Fibroblast of lung (primary cell): ENCODE measurements at places on chromosomes 12 and 14. TPM values are rescaled to one million over a fixed set of nuclear protein-coding genes. Genes with fewer than 3 reads are reported as not detected.
A peak's percentile ranks its signal among the peaks of the same experiment; 100 is the strongest.

DNA sequence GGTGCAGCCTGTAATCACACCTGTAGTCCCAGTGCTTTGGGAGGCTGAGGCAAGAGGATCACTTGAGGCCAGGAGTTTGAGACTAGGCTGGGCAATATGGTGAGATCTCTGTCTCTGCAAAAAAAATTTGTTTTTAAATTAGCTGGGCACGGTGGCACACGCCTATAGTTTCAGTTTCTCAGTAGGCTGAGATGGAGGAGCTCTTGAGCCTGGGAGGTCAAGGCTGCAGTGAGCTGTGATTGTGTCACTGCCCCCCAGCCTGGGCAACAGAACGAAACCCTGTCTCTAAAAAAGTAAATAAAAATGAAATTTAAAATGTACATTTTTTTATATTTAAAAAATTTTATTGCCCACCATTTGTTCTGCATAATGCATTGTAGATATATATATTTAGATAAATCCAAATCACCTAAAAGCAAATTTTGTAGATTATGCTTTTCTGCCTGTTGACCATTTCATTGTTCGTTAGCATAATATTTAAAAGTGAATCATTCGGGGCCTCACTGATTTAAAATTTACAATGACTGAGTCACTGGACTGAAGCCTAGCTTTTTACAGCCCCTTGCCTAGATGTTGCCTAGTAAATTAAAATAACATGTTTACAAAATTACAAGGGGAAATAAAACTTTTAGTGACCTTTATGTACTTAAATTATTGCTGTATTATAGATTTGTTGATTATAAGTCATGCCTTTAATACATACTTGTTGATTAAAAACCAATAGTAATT is 87.9 kb downstream of the USP15 start:
- DNase-seq = peak; percentile 55

DNA sequence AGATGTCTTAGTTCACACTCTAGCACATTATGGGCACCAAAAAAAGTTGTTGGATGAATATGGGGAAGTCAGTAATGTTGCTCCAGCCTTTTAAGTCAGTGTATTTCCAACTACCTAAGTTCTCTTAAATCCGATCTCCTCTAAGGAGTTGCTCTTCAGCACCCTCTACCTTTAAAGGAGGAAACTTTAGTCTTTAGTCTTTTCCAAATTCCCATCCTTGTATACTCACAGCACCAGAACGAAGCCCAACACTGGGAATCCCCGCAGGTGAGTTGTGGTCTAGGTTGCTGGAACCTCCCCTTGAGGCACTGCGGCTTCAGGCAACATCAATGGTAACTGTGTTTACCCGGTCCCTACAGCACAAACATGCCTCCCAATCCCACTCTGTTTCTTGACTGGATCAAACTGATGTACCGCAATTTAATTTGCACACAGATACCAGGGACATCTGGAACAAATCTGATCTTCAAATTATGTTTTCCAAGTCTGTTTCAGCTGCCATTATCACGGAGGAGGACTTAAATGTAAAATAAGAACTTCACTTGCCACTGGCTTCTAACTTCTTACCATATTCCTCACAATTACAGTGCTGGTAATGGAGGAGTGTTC is 179.0 kb downstream of the FOXN3 start:
- DNase-seq = no peak

GRCh38 chr14:80942191-80942600 is 658 bp upstream of the CEP128 start:
- no peak for DNase-seq

DNA sequence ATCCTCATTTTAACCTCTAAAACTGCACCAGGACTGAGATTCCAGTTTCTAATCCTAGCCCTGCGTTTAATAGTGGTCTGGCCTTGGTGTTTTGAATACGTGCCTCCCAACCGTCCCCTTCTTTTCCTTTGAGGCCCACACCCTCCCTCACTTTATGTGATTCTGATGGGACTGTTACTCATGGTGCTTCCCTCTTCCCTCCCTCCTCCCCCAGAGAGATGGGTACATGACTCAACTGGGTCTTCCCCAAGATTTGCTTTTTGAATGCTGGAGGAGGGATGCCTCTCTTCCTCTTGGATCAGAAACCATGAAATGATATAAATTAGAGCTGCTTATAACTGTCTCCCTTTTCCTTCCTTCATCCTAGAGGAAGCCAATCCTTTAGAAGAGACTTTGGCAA is 8.2 kb upstream of the PPP2R5E start:
- DNase-seq = no peak

GRCh38 chr14:51356381-51356780 is 116.3 kb downstream of the TMX1 start:
- no peak for DNase-seq

DNA sequence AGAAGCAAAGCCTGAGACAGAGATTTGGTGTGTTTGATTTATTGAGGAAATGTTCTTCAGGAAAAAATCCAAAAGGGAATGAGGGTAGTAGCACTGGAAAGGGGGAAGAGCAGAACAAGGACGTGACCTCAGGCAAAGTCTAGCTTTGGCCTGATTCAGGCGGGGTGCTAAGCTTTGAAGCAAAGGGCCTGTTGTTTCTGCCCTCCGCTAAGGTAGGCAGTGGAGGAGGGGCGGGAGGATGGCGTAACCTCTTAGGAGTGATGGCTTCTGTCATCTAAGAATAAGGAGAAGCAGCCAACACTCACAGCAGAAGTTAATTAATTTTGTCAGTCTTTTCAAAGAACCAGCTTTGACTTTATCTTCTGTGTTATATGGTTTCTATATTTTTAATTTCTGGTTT is 20.4 kb downstream of the ABHD12B start:
- DNase-seq = no peak

DNA sequence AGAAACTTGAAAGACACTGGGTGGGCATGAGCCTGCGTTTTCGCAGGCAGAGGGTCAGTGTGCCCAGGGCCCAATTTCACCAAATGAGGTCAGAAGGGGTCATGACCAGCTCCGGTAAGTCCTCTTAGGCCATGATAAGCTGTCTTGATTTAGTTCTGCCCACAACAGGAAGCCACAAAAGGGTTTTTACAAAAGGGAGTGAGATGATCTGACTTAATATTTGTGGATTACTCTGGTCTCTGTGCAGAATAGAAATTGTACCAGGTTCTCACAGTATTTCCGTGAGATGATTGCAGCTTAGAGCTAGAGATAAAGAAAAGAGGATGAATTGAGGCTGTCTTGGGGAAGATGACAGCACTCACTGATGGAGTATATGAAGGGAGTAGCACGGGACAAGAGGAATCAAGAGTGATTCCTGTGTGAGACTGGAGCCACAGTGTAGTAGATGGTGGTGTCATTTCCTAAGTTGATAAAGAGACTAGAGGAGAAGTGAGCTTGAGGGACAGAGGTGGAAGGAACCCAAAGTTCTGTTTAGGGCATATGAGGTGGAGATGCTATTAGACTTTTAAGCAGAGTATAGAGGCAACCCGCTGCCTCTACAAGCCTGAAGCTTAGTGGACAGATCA is 288.3 kb upstream of the AMIGO2 start:
- DNase-seq = no peak

DNA sequence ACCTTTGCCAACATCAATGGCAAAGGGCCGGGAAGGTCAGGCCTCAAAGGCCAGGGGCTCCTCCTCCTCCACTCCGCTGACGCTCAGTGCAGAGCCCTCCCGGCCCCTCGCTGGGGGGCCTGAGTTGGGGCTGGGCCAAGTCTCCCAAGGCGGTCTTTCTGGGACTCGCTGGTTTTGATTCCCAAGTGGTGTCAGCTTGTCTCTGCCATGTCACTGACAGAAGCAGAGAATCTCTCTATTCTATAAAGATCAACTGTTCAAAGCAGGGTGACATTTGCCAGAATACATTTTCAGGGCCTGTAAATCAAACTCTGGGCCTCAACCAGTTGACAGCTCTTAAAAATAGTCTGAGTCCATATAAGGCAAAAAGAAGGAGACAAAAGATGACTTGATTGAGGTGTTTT is 75.9 kb downstream of the CCDC88C start:
- no peak for DNase-seq

- DNase-seq = no peak
These were observed 1.5 kb downstream of the SLIRP start for GRCh38 chr14:77709412-77709811.

- DNase-seq = peak; percentile 70
These were observed 508.1 kb downstream of the PCNX1 start for GRCh38 chr14:71415404-71415690.

DNA sequence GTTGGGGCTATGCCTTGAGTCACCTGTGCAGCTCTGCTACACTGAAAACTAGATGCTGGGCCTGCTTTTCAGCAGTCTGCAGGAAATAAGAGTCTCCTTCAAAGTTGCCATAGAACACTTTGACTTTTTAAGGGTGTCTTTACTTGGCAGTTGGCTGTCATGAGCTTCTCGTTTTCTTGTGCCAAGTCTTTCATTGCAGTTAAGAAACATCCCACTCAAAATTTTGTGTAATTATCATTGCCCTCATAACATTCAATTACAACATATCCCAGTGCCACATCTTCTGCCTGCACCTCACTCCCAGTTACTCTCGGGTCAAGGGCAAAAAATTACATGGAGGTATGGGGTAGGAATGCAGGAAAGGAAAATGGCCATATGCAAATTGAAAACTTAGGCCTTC is 29.1 kb downstream of the GPR65 start:
- no peak for DNase-seq

DNA sequence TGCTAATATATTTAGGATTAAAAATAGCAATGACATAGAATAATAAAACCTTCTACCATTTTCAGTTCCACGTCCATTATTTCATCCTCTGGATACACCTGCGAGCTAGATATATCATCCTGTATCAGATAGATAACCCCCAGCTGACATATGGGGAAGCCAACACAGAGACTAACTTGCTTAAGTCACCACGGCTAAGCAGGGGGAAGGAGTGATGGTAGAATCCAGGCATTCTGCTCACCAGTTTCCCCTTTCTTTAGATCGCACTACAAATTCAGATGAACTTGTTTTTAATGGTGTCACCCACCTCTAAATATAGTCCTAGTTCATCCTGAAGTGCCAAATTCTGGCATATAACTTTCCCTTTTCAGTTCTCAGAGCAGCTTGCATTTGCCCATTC is 110.1 kb downstream of the TXNDC16 start:
- DNase-seq = no peak

DNA sequence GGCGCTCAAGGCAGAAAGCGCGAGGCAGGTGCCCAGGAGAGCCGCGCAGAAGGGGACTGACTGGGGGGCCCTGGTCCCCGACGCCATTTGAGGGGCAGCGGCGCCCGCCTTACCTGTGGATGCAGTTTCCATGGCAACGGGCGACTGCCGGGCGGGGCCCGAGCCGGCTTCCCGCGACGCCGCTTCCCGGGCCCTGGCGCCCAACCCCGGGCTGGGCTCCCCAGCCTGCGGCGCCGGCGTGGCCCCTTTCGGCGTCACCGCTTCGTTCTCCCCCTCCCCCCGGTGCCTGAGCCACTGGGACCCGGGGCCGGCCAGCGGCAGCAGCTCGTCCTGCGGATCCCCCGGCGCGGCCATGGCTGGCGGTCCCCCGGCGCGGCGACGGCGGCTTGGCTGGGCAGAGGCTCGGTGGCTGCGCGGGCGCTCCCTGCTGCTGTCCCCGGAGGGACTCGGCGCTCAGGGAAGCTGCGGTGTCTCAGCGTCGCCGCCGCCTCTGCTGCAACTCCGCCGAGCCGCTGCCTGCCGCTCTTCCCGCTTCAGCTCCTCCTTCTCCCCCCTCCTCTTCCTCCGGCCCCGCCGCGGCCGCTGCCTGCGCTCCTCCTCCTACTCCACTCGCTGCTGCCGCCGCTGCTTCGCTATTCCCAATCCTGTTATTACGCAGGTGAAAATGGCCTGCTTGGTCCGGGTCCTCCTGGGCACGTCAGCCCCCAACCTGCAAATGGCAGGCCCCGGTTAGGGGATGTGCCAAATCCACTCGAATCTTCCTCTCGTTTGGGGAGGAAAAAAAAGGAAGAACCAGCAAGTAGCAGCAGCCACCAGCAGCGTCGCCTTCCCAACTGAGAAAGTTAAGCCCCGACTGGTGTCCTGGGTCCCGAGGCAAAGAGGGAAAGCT is at the start of gene RTN1:
RTN1 (minus strand) TSS at position 500 of the 889 bp plus-strand sequence; CDS start at position 354, 146 bp downstream.
- DNase-seq = peak; percentile 55

DNA sequence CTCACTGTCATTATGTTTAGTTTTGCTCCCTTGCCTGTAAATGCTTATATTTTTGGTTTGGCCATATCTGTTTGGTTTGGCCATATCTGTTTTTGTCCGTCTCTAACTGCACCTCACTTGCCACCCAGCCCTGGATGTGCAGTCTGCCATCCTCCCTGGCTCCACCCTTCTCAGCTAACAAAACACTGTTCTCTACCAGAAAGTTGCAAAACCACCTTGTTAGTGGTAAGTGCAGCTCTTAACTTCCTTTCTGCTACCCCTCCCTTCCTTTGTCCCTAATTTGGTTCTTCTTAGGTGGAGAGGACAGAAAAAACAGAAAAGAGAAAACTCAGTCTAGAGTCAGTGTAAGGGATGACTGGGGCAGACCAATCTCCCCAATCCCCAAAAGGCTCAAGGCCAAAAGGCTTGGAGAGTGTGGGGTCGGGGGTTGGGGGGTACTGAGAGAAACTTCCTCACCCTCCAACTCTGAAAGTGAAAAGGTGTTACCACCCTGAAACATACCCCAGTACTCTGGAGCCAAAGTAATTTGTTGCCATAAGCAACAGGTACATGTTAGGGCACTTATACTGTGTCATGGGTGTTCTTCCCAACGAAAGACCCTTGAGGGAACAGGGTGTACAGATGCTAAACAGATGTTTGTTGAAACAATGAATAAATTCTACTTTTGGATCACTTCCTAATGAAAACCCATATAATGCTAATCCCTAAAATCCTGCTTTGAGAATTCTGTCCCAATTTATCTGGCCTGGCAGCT is 5.0 kb downstream of the BIN2 start:
- DNase-seq = no peak

DNA sequence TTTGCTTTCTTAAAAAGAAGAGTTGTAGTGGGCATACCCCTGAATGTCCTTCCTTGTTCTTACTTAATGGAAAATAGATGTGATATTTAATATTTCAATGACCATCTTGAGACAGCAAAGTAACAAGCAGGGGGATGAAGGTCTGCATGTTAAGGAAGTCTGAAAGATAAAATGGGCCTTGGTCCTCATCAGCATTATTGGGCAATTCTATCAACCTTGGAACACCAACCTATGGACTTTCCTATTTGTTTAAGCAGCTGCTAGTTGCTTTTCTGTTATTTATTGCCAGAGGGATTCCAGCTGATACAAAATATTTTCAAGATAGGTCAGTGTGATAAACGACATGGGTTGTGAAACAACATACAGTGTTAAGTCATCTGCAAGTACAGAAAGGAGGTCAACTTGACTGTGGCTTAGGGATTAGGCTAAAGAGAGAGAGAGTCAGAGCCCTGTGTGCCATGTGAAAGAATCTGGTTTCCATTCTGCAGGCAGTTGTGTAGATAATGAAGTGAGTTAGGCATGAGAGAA is 16.4 kb upstream of the A2M start:
- DNase-seq = no peak

- no peak for DNase-seq
These were observed 402.1 kb downstream of the NAV3 start for GRCh38 chr12:78232756-78233155.

- no peak for DNase-seq
These were observed 27.9 kb downstream of the TMCC3 start for GRCh38 chr12:94622475-94622874.

TAS2R8 gene
- under 0.01 TPM in 1 of 2 replicates, not detected in the other for total RNA-seq

FAIM2 gene
- total RNA-seq = 0.50 and 3.6 TPM in 2 replicates

KLHDC1 gene
- 5.4 and 5.8 TPM in 2 replicates for total RNA-seq

SLC39A2 gene
- 0.17 and 0.26 TPM in 2 replicates for total RNA-seq

TAS2R7 gene
- not detected in 2 replicates for total RNA-seq

FGF6 gene
- total RNA-seq = not detected in 2 replicates

SENP1 gene
- total RNA-seq = 12.8 and 14.7 TPM in 2 replicates
